Panc1 (cell line): ENCODE measurements at places on chromosomes 11 and 22. TPM values are rescaled to one million over a fixed set of nuclear protein-coding genes. Genes with fewer than 3 reads are reported as not detected.

IGF2 gene
- total RNA-seq: 14.5 TPM

DNA sequence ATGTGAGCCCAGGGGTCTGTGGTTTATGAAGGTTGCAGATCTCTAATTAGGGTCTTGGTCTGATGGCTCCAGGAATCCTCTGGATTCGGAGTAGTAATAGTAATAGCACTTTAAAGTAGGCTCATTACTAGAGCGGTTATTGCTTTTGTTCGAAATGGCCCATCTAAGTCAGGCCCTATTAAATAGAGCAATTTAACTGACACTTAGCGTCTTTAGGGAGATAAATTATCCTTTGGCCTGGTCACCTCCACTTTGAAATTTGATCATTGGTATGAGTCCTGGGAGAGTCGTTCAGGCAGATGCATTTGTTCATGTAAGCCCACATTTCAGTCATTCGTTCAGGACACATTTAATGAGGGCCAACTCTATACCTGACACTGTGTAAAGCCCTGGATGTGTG is 54.8 kb downstream of the LDLRAD3 start:
- no peak for DNase-seq

DNA sequence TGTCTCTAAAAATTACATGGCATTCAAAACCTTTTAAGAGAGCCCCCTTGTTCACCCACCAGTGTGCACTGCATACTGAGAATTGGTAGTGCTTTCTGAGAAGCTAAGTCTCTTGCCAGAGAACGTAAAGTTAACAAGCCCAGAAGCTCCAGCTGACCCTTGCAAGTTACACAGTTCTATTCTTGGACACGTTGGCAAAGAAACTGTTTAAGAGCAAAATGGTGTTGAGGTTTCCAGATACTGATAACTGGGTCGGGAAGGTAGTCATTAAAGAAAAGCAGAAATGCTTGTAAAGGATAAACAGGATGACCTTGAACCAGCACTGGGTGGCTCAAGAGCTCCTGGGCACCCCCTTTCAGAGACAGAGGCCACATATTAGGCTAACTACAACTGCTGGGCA is 284.8 kb downstream of the CADM1 start:
- DNase-seq: no peak

DNA sequence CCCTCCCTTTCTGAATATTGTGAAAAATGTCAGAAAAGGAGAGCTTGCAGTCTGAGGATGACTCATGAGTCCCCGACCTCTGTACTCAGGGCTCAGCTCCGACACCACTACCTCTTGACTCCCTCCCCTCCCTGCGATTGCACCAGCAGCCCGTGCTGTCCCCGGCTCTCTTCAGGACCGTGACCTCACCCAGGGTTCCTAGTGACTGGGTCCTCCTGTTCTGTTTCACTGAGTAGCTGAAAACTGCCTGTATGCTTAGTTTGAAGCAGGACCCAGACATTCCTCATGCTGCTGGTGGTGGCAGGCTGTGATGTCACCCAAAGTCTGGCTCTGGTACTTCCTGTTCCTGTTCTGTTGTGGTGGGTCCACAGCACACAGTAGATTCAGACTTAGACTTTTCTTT is 11.7 kb downstream of the PHRF1 start:
- no peak for DNase-seq

DNA sequence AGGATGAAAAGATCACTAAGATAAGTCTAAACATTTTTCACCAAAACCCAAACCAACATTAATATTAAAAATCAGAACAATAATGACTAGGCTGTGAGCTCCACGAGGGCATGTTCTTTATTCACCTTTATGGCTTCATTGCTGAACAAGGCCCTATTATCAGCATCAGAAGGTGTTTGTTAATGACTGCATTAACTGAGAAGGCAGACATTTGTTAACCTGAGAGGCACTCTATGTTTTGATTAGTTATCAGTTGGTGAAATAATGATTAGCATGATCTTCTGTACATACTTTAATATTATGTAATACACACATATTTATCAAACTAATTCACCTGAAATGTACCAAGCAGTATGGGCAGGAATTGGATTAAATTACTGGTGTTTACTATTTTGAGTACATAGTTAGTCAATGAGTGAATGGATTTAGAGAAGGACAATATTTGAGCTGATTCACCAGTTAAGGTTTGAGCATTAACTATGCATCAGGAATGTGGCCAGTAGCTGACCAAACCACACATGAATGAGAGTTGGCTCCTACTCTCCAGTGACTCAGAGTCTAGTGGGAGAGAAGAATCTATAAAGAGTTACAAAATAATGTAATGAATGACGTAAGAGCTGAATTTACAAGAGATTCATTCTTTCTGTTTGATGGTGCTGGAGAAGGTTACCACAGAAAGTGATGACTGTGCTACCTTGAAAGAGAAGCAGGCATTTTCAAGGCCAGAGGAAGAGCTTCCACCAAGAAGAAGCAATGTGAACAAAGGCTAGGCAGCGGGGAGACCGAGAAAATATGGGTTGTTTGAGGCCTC is 6.7 kb downstream of the IL18 start:
- DNase-seq: peak; percentile 99

DNA sequence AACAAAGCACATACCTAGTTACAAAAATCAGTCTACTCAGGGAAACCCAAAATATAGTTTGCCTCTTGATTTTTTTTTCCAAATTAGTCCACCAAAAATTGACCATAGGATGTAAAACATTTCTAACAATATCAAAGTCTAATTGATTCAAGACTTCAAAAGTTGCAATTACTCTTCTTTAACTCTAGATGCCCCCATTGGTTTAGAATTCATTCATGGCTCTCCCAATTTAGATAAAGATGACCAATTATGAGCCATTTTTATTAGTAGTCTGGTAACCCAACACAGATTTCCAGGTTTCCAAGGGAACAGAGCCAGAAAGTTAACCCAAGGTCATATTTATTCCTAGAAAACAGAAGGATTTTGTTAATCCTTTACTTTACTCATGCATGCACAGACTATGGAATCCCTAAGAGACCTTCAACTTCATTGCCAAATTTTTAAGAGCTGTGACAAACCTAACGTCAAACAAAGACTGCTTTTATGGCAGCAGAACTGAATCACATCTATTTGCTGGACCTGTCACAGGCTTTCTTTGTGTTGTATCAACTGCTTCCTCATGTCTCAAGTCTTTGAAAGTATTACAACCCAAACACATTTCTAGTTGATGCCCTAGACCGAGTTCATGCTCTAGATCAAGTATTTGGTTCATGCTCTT is 55.3 kb downstream of the C22orf42 start:
- DNase-seq: no peak
